ENCODE measurements at places on chromosomes 2 and 18. TPM values are rescaled to one million over a fixed set of nuclear protein-coding genes. Genes with fewer than 3 reads are reported as not detected.

GRCh38 chr2:230583581-230583980 lies 129.1 kb upstream of the CAB39 start:
- no peak for DNase-seq

DNA sequence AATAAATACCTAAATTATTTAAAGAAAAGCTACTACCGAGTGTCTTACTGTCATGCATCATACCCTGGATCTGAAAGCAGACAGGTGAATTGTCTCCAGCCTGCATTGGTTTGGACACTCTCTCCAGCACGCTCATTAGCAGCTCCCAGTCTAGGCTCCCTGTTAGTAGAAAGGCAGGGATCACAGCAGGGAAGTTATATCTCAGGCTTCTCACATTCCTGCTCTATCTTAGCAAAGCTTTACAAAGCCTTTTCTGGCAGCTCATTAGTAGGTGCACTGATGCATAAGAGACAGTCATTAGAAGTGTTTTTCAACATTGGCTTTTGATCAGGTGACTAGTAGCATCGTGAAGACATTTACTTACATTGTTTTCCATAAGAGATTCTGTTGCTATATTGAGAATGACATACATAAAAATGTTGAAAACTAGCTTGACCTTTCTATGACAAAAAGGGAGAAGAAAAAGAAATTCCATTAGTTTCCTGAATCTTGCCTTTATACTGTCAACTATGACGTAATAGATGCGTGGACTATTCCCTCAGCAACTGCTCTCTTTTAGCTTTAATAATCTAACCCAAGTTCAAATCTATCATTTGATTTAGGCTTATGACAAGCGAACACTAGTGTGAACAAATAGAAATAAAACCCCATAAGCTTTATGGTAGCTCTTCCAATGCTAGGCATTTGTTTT lies 408.7 kb upstream of the KCNH7 start:
- no peak for DNase-seq

DNA sequence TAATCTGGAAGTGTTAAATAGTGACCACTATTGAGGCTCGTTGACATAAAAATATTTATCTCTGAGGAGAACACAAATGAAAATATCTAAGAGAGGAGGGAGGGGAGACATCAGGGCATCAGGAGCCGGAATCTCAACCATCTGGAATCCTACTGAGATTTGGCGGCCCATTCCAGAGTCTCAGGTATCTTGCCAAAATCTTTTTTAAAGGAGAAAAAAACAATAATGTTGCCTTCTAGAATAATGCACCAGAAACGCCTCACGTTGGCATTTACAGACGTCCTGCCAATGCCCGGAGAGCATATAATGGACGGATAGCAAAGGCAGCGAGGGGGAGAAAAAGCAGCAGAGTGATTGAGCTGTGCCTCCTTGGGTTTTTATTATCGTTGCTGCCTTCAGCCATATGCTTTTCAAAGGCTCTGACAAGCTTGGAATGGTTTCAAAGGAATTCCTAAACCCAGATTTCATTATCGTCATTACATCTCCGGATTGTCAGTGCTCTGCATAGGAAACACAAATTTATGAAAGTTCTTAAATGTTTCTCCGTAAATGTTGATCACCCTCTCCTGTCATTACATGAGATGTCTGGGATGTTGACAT lies 30.9 kb upstream of the EGR4 start:
- no peak for DNase-seq

- DNase-seq = no peak
Measured at GRCh38 chr18:1999387-1999786, 571.9 kb downstream of the METTL4 start.

DNA sequence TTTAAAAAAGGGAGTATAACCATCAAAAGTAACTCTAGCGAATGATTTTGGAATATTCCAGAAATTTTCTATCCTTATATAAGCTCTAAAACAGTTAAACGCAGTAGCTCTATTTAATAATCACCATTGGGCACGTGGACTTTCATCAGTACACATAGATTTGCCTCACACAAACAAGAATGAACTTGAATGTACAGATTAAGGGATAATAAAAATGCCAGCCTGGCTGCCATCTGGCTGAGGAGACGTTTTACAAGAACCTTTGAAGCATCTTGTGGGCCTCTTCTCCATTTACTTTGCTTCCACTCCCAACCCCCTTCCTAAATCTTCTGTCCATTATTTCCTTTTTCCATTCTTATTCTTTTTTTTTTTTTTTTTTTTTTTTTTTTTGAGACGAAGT lies 47.2 kb downstream of the AGAP1 start:
- DNase-seq = no peak

DNA sequence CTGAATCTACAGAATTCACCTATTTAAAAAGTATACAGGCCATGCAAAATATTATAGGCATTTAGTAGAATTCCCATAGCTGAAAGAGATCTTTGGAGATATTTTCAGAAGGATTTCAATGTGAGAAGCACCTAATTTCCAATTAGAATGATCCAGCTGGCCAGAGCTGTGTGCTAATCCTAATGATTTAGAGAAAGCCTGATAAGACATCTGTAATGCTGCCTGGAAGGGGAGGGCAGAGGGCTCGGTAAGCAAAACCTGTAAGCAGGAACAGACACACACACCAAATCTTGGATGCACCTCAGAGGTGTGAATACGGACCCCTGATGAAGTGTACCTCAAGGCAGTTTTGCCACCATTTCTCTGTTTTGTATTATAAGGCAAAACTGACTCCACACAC lies 14.0 kb downstream of the SERTAD2 start:
- no peak for DNase-seq

- no peak for DNase-seq
Measured at GRCh38 chr18:22494771-22495170, 77.1 kb upstream of the CTAGE1 start.

DNA sequence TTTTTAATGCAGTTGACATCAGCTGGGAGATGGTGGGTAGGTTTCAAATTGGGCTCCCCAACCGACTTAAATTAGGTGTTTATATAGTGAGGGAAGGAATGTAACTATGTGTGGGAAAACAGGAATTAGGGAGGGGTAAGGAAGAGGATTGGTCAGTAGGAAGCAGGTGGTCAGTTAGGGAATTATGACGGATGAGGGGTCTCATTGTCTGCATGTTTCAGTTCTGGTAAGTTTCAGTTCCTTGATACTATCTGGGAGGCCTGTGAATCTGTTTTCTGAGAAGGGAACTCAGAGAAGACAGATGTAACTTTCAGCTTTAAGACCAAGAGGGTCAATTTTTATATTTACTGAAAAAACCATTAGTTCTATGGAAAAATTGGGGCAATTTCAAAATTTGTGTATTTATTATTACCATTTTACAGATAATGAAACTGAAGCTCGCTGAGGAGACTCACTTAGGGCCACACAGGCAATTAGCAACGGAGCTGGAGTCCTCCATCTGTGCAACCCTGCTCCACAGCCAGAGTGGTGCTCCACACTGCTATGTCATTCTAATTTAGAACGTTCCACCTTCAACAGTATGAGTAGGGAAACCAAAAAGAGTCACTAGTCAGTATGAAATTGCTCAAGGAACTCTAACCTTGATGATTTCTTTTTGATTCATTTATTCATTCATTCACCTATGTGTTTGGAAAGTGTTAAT lies 36.0 kb upstream of the CCDC195 start:
- no peak for DNase-seq

- DNase-seq = peak; percentile 44
Measured at GRCh38 chr2:212227755-212228154, 310.8 kb downstream of the ERBB4 start.

GRCh38 chr2:226483745-226484619 lies 315.6 kb downstream of the IRS1 start:
- no peak for DNase-seq

DNA sequence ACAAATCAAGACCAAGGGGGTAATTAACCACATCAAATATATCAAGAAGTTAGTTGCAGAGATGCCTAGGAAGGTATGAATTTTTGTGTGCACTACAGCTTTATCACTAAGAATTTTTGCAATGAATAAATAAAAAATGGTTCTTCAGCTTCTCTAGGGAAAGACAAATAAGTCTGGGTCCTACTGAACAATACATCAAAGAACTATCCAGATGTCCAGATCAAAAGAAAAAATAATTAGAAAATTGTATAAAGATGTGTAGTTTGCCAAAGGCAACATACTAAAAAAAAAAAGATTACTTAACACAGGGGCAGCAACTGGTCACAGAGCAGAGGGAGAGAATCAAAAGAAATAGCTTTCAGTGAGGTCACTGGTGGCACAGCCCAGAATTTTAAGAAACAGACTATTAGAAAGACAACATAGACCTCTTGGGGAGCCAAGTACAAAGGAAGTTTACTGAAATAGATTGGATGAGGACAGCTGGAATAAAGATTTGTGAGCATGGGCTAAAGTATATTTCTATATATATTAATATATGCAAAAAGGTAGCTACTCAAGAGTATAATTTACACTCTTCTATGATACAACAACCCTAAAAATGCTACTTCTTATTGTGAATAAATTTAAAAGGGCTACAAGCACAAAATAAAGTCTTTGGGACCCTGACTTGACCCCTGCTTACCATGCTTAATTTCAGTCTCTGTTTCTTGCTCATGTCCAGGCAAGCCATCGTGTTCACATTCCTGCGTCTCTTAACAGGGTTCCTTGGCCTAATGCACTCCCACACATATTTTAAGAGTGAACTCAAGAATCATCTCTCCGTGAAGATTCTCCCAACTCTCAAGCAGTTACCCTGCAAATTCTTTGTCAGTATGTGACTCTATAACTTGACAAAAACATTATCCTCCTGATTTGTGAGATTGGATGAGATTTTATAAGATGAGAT lies 99.0 kb upstream of the GRB14 start:
- DNase-seq = no peak

GRCh38 chr2:42249284-42249683 lies 80.1 kb downstream of the EML4 start:
- DNase-seq = peak; percentile 31

DNA sequence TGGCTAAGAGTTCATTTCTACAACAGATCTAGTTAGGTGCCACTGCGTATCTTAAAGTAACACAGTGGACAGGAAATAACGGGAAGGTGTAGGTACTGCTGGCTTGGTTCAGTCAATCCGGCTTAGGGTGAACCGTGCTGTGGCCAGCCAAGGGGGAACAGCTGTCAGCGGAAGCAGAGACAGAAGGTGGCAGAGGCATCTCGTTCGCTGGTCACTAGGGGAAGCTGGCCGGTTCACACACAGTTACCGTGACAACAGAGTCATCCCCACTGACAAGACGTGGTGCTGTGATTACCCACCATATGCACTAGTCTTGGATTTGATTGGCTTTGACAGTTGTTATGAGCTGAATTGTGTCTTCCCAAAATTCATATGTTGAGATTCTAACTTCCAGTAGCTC lies 58.8 kb upstream of the HDAC4 start:
- no peak for DNase-seq

- peak; percentile 96 for DNase-seq
Measured at GRCh38 chr2:9170458-9171130, 36.0 kb upstream of the ASAP2 start.

DNA sequence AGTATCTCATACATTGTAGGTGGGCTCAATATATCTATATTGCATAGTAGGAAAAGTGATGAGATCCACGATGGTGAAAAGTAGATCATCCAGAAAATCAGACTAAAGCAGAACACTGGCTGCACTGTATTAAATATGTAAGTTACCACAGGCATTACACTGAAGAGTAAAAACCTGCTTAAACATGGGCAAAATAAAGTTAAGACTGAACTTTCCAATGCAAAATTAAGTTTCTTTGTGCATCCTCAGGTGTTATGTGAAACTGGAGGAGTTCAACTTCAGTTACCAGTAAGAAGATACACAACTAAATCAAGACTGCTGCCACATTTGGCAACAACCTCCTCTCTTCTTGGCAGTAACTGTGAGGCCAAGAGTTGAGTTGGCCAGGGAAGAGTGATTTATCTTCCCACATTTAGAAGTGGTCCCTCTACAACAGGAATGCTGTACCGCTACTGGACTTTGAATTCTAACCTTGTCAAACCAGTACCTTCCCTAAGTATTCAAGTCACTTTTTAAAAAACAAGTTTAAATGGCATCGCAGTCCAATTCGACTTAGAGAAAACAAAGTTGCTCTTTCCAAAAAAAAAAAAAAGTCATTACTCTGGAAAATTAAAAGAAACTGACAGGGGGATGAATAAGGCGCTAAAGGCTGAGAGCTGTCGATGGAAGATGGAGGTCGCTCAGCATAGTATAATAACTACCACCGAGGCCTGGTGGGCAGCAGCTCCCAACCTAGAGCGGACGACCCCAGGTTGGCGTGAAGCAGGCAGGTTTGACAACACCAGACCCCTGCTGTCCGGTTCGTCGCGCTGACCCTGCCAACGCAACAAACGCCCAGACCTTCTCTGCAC lies 1.1 kb downstream of the MAP4K3 start:
- peak; percentile 54 for DNase-seq

GRCh38 chr2:211451642-211452041 lies 895.2 kb downstream of the CPS1 start:
- no peak for DNase-seq

GRCh38 chr2:38613126-38613848 lies 10.6 kb upstream of the HNRNPLL start:
- no peak for DNase-seq

DNA sequence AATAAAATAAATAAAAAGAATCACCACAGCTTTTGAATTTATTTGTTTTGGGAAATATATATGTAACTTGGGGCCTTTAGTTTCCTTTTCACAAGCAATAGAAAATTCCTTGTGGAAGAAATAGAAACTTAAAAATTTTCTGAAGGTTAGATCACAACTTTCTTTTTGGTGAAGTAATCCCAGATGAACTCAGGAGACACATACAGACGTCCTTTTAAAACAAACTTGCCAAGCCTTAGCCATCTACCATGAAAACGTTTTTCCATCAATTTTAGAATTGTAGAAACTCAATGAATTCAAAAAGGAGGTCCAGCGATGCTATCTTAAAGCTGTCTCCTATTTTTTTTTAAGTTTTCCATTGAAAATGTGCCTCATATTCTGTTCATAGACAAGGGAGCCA lies 225.6 kb downstream of the ASXL3 start:
- no peak for DNase-seq

DNA sequence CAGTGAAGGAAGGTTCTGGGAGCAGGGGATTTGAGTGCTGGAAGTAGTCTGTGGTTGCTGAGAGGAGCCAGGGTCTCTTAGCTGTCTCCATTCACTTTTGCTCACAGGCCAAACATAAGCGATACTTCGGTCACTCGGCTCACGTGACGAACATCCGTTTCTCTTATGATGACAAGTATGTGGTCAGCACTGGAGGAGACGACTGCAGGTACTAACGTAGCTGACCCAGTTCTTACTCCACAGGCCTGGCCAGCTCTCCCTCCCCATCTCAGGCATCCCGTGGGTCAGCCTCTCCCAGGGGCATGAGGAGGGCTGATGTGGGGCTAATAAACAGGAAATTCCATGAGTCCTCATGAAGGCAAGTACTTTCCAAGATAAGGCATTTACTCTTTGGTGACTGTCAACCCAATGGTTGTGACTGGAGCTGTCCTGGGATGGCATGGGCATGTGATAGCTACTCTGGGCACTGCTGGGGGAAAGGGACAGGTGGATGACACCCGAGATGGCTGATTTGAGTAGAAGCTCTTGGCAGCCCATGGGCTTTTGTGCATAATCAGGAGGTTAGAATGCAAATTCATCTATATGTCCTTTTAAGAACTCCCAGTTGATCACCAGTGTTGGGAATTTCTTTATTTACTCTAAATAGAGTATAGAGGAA lies 81.6 kb downstream of the RTN4 start:
- no peak for DNase-seq

Gene AGXT
- total RNA-seq = 1.6 TPM

Gene SLC19A3
- total RNA-seq = 0.03 TPM

Gene EMX1
- total RNA-seq = 0.23 TPM

Gene COLEC12
- not detected for total RNA-seq

Gene TMEM185B
- total RNA-seq = 65.3 TPM

Measured in HT-29 (cell line).